ENCODE measurements at places on chromosomes 5 and 9.

- peak; percentile 71 for DNase-seq
Measured at GRCh38 chr5:120053841-120054240, 410.3 kb upstream of the PRR16 start.

DNA sequence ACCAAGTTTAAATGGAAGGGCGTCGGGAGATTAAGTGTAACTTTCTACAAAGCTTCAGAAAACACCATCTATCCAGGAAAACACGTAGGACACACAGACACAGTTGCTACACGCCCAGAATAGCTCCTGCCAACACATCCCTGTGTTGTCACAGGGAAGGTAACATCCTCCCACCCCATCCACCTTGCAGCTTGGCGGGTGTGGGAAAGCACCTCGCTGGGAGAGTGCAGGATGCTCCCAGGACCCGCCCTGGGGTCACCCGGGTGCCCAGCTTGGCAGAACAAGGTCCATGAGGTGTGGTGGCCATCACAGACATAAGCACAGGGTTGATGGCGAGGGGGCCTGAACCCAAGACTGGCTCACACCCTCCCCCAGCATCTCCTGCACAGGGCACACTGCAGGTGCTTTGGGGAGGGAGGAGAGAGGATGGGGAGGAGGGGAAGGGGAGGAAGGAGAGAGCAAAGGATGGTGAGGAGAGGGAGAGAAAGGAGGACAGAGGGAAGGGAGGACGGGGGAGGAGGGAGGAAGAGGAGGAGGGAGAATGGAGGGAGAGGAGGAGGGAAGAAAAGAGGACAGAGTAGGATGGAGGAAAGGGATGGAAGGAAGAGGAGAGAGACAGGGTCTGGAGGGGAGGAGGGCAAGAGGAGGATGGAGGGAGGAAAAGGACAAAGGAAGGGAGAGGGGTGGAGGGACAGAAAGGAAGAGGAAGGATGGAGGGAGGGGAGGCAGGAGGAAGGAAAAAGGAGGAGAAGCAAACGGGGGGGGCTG is 37.2 kb downstream of the GOLM1 start:
- DNase-seq, result no peak

GRCh38 chr5:159083548-159084452 is 15.9 kb downstream of the EBF1 start:
- DNase-seq, result no peak

GRCh38 chr9:23659346-23660006 is 166.6 kb downstream of the ELAVL2 start:
- no peak for DNase-seq

- no peak for DNase-seq
Measured at GRCh38 chr5:170186156-170186555, 46.6 kb upstream of the C5orf58 start.

DNA sequence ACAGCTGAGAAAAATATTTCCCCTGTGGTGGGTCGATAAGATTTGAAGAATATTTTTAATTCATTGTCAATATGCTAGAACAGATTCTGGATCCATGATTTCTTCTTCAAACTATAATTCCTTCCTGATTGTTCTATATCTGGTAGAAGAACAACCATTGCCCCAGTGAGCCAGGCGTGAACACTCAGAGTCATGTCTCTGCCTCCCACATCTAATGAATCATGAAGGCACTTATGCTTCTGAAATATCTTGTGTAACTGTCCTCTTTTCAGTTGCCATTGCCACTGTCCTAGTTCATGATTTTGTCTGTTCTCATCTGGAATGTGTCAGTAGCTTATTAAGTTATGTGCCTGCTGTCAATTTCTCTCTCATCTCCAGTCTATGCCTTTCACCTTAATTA is 40.0 kb downstream of the GABRG2 start:
- DNase-seq, result no peak

GRCh38 chr5:98443881-98444280 is 329.6 kb upstream of the RGMB start:
- DNase-seq, result peak; percentile 29

DNA sequence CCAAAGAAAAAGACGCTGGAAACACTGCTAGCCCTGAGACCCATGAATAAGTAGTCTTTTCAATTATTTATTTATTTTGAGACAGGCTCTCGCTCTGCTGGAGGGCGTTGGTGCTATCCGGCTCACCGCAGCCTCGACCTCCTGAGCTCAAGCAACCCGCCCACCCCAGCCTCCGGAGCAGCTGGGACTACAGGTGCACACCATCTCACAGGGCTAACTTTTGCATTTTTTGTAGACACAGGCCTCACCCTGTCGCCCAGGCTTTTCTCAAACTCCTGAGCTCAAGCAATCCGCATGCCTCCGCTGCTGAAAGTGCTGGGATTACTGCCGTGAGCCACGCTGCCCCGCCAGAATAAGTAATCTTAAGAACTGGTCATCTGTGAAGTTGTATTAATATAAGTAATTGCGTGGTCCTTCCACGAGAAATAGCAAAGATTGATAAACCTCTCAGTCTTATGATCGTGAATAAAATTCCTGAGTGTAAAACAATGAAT is 1.6 kb downstream of the ANXA2R start:
- DNase-seq, result peak; percentile 80

- peak; percentile 75 for DNase-seq
Measured at GRCh38 chr5:113232667-113233066, 202.1 kb downstream of the TSSK1B start.

DNA sequence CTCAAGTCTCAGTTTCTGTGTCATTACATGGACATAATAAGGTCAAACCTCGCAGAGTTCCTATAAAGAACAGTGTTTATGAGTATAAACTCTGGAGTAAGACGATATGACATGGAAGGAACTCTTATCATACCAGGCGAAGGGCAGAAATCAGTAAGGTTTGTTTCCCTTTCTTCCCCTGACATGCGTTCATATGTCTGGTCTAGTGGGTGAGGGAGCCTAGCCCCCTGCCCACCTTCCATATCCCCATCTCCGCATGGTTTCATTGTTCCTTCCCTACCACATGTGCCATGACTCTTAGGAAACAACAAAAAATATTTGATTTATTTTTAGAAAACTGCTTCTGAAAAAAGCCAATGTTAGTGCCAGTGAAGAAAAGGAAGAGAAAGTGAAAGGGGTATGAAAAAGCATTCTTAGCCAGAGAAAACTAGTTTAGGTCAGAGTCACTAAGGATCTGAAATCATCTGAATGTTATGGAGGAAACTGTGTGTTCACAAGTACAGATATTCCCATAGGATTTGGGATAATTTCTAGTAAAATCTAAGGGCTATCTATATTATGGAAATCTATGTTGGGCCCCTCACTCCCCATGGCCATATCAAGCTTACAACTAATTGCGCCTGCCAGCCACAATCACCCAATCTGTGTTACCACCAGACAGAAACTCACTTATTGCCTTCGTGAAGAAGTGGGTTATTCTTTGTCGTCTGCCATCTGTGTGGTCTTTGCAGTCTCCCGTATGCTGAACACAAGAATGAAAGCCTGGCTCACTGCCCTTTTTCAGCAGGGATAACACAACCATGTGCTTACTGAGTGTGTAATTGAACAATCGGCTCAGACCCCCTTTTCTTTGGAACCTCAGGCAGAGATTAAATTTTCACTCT is 19.9 kb upstream of the HMHB1 start:
- peak; percentile 50 for DNase-seq

- DNase-seq, result no peak
Measured at GRCh38 chr9:137658781-137659180, 40.0 kb downstream of the EHMT1 start.

GRCh38 chr5:109479260-109479860 is 69.6 kb upstream of the PJA2 start:
- peak; percentile 61 for DNase-seq

- DNase-seq, result peak; percentile 42
Measured at GRCh38 chr9:36037549-36038122, 923 bp downstream of the RECK start.

DNA sequence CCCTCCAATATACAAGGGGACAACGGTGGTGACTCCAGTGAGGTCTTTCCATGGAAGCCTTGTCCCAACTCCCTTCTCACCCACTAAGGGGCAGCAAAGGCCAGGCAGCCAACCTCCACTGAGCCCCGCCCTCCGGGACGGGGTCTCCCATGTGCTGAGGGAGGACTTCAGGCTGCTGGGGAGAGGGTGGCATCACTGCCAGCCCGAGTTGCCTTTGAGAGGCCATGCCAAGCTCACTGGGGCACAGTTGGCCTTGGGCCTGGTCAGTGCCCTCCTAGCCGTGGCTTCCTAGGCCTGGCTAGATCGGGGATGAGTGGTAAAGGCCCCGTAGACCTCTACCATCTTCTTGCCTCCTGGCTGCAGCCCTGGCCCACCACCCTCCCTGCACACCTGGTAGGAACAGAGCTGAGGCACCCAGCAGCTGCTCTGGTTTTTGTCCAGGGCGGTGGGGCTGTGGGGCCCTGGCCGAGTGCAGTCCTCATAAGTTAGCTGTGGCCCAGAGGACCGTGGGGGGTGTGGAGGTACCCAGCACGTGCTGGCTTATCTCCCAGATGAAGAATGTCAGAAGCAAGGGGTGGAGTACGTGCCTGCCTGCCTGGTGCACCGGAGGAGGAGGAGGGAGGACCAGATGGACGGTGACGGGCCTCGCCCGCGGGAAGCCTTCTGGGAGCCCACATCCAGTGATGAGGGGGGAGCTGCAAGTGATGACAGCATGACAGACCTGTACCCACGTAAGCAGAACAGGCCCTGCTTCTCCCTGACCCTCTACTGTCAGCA is 3.2 kb downstream of the SURF2 start:
- DNase-seq, result no peak

DNA sequence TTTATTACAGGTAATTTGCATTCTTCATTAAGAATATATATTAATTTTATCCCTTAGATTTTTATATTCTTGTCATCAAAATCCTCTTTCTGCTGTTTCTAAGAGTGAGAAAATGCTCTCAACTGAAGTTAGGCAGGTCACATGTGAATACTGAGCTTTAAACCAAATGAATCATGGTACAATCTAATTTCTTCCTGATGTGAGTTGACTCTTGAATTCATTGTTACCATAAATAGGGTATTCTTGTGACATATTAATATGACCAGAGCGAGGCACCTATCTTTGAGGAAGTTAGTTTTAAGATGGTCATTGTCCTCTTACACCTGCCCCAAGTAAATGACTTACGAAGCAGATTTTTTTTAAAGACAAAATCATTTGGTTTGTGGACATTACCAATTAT is 17.4 kb downstream of the C9orf85 start:
- DNase-seq, result no peak

DNA sequence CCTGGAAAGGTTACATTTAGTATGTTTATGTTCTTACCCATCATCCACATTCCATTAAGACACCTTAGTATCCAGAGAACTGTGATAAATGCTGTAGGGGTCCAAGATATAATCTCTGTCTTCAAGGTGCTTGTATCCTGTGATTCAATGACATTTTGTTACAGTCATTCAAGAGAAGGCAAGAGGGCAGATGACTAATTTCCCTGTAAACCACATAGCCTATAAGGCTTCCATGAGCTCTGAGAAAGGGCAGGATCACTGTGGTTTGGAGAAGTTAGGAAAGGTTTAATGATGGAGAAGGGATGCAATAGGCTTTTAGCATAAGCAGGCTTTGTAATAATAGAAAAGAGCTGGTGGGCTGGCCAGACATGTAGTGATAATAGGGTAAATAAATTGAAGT is 40.0 kb downstream of the PAPPA start:
- DNase-seq, result peak; percentile 69

DNA sequence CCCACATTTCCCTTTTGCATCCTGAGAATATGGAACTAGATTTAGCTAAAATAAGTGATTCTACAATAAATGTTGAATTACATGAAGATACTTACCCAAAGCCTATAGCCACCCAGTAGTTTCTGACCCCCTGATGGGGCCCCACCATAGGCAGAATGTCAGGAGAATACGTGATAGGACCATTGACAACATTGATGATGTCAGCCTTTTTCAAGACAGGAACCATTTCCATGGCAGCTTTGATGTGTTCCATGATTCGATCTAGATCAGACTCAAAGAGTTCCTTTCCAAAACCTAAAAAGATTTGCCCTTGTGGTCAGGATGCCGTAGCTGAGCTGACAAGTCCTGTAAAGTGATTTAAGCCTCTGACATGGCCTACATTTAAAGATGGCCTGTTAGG is 27.3 kb downstream of the DMGDH start:
- no peak for DNase-seq
